Naive thymus-derived CD8-positive, alpha-beta T cell (primary cell): ENCODE measurements at places on chromosomes 5 and 9. TPM values are rescaled to one million over a fixed set of nuclear protein-coding genes. Genes with fewer than 3 reads are reported as not detected.

The FST gene
- not detected for polyA plus RNA-seq

The SPINK4 gene
- not detected for polyA plus RNA-seq

GRCh38 chr9:93223260-93224180 is 39.6 kb downstream of the WNK2 start:
- H3K36me3 ChIP-seq: no peaks in the 10 kb centered on the region
- H3K27ac ChIP-seq: no peak overlapping the region
- H3K4me3 ChIP-seq: no peak overlapping the region
- DNase-seq: no peak
- H3K4me1 ChIP-seq: peaks cover 5% of the 10 kb centered on the region
- H3K27me3 ChIP-seq: no peaks in the 10 kb centered on the region

DNA sequence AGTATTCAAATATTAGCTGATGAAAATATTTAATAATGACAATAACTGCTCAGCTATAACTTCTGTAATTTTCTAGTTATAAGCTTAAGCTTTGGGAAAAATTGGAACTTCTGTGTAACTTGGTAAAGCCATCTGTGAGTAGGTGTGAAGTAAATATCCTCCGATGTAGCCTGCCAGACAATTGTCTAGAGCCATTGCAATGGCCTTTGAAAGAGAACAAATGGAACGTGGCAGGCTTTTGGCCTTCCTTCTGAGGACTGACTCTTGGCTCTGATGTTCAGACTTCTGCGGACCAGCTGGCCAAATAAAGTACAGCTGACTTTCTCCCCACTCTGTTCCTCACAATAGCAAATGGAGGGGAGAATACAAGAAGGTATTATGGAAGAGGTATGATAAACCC is 203.4 kb upstream of the NMUR2 start:
- H3K36me3 ChIP-seq: no peaks in the 10 kb centered on the region
- H3K27me3 ChIP-seq: no peaks in the 10 kb centered on the region
- no peaks in the 10 kb centered on the region for H3K4me1 ChIP-seq

DNA sequence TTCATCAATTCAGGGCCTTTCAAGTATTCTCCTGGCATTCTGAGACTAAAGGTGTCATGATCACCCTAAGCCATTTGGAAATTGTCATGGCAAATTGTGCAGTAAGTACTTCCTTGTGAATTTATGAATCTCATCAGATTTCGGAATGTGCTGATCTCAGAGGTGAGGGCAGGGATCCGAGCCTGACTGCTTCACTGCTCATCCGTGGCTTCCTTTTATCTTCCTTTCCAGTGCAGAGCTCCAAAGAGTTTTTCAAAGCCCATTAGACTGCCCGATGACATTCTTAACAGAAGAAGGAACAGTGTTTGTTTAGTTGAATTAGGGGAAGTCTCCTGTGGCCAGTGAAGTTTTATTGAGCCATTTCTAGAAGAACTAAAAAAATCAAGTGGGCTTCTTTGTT is 182.8 kb upstream of the GDNF start:
- H3K4me3 ChIP-seq: no peak overlapping the region
- H3K27ac ChIP-seq: no peak overlapping the region
- no peak for DNase-seq
- no peaks in the 10 kb centered on the region for H3K36me3 ChIP-seq
- no peaks in the 10 kb centered on the region for H3K4me1 ChIP-seq
- peaks cover 2% of the 10 kb centered on the region for H3K27me3 ChIP-seq

The APBA1 gene
- polyA plus RNA-seq: not detected

DNA sequence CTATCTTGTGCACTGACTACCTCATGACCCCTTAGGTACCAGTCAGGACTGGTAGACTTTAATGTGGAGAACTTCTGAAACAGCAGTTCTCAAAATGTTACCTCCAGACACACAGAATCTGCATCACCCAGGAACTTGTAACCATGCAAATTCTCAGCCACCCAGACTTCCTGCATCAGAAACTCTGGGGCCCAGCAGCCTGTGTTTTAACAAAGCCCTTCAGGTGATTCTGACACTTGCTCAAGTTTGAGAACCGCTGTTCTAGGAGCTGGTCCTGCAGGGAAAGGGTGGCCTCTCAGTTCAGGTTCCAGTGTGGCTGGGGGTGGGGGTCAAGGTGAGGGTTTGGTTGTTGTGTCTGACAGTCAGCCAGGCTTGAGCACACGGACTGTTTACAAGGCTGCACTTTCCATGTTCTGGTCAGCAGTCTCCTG is 28.4 kb downstream of the ZFP62 start:
- peak overlapping the region; percentile 99 for H3K27ac ChIP-seq
- peaks cover 24% of the 10 kb centered on the region for H3K4me1 ChIP-seq
- no peaks in the 10 kb centered on the region for H3K27me3 ChIP-seq
- peak; percentile 70 for DNase-seq
- peaks cover 50% of the 10 kb centered on the region for H3K36me3 ChIP-seq

- DNase-seq: no peak
- peaks cover 3% of the 10 kb centered on the region for H3K27me3 ChIP-seq
- H3K4me1 ChIP-seq: no peaks in the 10 kb centered on the region
These were observed 2.0 kb downstream of the LCN9 start for GRCh38 chr9:135664801-135665794.

DNA sequence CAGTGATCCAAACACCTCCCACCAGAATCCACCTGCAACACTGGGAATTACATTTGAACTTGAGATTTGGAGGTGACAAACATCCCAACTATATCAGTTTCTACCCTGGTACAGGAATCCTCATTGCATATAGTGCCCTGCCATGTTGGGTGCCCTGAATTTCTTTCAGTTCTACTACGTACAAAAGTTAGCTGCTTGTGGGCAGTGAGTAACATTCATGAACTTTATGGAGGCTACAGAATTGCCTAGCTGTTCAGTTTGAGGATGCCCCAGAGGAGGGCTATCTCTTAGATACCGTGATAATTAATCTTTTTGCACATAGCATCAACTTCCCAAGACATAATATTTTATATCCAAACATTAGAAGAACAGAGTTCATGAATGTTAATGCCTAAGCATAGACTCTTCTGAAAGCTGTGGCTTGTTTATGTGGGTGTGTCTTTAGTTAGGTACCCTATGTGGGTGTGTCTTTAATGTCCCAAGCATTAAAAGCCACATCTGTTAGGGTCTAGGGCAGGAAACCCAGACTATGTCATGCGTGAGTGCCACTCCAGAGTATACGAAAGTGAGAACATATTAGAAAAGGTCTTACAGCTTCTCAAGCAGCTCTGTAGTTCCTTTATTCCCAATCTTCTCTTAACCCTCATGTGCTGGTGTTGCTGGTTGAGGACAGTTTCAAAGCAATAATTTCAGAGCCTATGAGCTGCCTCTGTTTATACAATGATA is 47.0 kb upstream of the CHD1 start:
- DNase-seq: no peak
- no peak overlapping the region for H3K27ac ChIP-seq
- peaks cover 3% of the 10 kb centered on the region for H3K27me3 ChIP-seq
- no peak overlapping the region for H3K4me3 ChIP-seq

The ARID3C gene
- polyA plus RNA-seq: not detected

DNA sequence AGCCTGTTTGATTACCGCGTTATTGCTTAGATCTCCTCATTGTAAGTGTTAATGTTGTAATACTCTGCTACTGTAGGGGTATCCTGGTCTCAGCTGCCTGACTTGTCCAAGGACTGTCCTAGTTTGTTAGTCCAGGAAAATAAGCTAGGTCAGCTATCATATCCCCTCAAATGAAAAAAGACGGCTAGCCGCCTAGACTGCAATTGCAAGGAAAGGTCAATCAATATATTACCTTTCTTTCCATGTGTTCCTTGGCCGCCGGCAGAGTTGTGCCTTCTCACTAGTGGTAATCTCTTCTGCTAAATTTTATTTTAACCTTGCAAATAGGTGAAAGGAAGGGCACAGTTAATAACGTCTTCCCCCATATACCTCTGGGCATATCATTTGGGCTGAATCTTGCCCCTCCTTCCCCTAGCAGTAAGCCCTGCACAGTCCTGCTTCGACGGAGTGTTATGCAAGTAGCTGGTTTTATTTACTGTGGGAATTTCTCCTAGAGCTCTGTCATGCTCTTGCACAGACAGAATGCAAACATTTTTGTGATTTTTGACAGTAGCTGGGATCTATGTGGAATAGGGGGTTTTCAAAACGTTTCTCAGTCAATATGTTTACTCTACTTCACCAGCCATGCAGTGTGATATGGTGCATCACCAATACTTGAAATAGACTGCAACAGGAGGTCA is 288.5 kb downstream of the MAST4 start:
- H3K27me3 ChIP-seq: peaks cover 9% of the 10 kb centered on the region
- no peak for DNase-seq
- H3K27ac ChIP-seq: no peak overlapping the region
- H3K36me3 ChIP-seq: no peaks in the 10 kb centered on the region
- no peaks in the 10 kb centered on the region for H3K4me1 ChIP-seq
- no peak overlapping the region for H3K4me3 ChIP-seq

The NEURL1B gene
- polyA plus RNA-seq: not detected

DNA sequence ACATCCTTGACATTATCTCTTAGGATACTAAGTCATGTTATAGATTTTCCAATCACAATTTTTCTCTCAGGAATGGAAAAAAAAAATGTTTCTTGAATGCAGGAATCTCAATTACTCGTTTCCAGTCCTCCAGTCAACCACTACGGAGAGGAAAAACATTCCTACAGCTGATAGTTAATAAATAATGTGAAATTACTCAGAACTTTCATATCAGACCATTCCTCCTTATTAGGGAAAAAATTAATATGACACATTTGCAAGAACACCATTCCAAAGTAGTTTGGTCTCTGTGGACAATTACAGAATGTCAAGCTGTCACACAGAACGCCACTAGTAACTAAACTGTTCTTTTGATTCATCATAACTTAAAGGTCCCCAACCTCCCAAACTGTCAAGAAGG is 31.5 kb downstream of the MED27 start:
- peaks cover 8% of the 10 kb centered on the region for H3K36me3 ChIP-seq
- no peak overlapping the region for H3K4me3 ChIP-seq
- H3K27ac ChIP-seq: no peak overlapping the region
- no peaks in the 10 kb centered on the region for H3K27me3 ChIP-seq

GRCh38 chr9:131125038-131125287 is 423 bp upstream of the NUP214 start:
- H3K4me3 ChIP-seq: peak overlapping the region; percentile 100
- H3K27ac ChIP-seq: peak overlapping the region; percentile 100
- DNase-seq: no peak
- H3K4me1 ChIP-seq: peaks cover 44% of the 10 kb centered on the region
- peaks cover 33% of the 10 kb centered on the region for H3K36me3 ChIP-seq

DNA sequence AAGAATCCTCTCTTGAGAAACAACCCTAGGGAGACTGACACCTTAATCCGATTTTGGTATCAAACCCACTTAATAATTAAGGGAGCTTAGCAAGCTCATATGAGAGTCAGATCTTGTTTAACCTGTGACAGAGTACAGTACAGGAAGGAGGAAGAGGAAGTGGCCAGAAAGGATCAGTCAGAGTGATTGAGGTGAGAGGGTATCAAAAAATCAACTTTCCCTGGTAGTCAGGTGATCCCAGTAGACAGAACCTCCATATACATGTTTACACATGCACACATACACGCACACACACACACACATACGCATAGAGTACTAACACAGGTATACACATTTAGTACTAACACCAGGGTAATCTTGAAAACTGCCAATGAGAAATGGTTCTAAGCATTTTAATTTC is 56.8 kb downstream of the GLIS3 start:
- peak overlapping the region; percentile 62 for H3K4me3 ChIP-seq
- H3K36me3 ChIP-seq: no peaks in the 10 kb centered on the region
- DNase-seq: no peak

- no peak overlapping the region for H3K4me3 ChIP-seq
- H3K27me3 ChIP-seq: no peaks in the 10 kb centered on the region
- peak overlapping the region; percentile 96 for H3K27ac ChIP-seq
These were observed 16.8 kb downstream of the TRAF2 start for GRCh38 chr9:136903041-136903554.

The ROPN1L gene
- 1.0 TPM for polyA plus RNA-seq

- H3K4me3 ChIP-seq: no peak overlapping the region
- DNase-seq: no peak
- no peaks in the 10 kb centered on the region for H3K4me1 ChIP-seq
- peaks cover 20% of the 10 kb centered on the region for H3K36me3 ChIP-seq
- H3K27ac ChIP-seq: no peak overlapping the region
These were observed 22.0 kb downstream of the SLC36A1 start for GRCh38 chr5:151469386-151469785.

DNA sequence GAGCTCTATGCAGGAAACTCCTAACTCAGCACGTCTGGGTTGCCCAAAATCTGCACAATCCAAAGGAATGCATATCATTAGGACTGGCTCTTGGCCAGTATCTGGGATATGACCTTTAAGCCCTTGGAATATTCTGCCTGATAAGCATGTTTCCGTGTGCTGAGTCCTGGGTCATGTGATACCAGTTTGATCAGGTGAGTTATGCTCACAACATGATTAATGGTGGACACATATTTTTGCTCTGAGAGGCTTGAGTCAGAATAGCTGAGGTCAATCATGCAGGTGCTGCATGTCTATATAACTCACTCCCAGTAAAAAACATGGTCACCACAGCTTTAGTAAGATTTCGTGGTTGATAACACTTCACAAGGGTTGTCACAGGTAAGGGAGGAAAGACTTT is 408.8 kb downstream of the YTHDC2 start:
- no peaks in the 10 kb centered on the region for H3K36me3 ChIP-seq
- no peaks in the 10 kb centered on the region for H3K4me1 ChIP-seq
- no peak for DNase-seq
- peaks cover 7% of the 10 kb centered on the region for H3K27me3 ChIP-seq
- H3K4me3 ChIP-seq: no peak overlapping the region

The DMRT3 gene
- polyA plus RNA-seq: not detected

The OR5C1 gene
- not detected for polyA plus RNA-seq

GRCh38 chr5:1735320-1735970 is 64.2 kb downstream of the MRPL36 start:
- no peaks in the 10 kb centered on the region for H3K4me1 ChIP-seq
- no peak overlapping the region for H3K27ac ChIP-seq
- peaks cover 2% of the 10 kb centered on the region for H3K36me3 ChIP-seq
- no peak for DNase-seq
- peaks cover 4% of the 10 kb centered on the region for H3K27me3 ChIP-seq
- H3K4me3 ChIP-seq: no peak overlapping the region

GRCh38 chr9:128689820-128690683 is 1.0 kb downstream of the SET start:
- peaks cover 55% of the 10 kb centered on the region for H3K4me1 ChIP-seq
- DNase-seq: peak; percentile 49
- peak overlapping the region; percentile 100 for H3K4me3 ChIP-seq
- H3K27me3 ChIP-seq: no peaks in the 10 kb centered on the region

The OR1L1 gene
- polyA plus RNA-seq: not detected

- peaks cover 19% of the 10 kb centered on the region for H3K4me1 ChIP-seq
- DNase-seq: no peak
- H3K27ac ChIP-seq: no peak overlapping the region
- H3K36me3 ChIP-seq: no peaks in the 10 kb centered on the region
- no peaks in the 10 kb centered on the region for H3K27me3 ChIP-seq
These were observed 62.0 kb downstream of the TMC1 start for GRCh38 chr9:72583370-72583769.

- no peak overlapping the region for H3K27ac ChIP-seq
- no peaks in the 10 kb centered on the region for H3K27me3 ChIP-seq
- H3K4me3 ChIP-seq: no peak overlapping the region
These were observed 32.1 kb downstream of the PWWP2A start for GRCh38 chr5:160087199-160087598.

The GLRA1 gene
- not detected for polyA plus RNA-seq

GRCh38 chr5:32392039-32392438 is 52.5 kb downstream of the ZFR start:
- H3K36me3 ChIP-seq: peaks cover 23% of the 10 kb centered on the region
- no peaks in the 10 kb centered on the region for H3K4me1 ChIP-seq
- no peak overlapping the region for H3K4me3 ChIP-seq
- no peak overlapping the region for H3K27ac ChIP-seq
- no peak for DNase-seq
- H3K27me3 ChIP-seq: no peaks in the 10 kb centered on the region

GRCh38 chr5:151095341-151096000 is 14.6 kb upstream of the TNIP1 start:
- no peak overlapping the region for H3K4me3 ChIP-seq
- H3K27ac ChIP-seq: peak overlapping the region; percentile 91
